ENCODE measurements at places on chromosomes 2 and 18. TPM values are rescaled to one million over a fixed set of nuclear protein-coding genes. Genes with fewer than 3 reads are reported as not detected.

DNA sequence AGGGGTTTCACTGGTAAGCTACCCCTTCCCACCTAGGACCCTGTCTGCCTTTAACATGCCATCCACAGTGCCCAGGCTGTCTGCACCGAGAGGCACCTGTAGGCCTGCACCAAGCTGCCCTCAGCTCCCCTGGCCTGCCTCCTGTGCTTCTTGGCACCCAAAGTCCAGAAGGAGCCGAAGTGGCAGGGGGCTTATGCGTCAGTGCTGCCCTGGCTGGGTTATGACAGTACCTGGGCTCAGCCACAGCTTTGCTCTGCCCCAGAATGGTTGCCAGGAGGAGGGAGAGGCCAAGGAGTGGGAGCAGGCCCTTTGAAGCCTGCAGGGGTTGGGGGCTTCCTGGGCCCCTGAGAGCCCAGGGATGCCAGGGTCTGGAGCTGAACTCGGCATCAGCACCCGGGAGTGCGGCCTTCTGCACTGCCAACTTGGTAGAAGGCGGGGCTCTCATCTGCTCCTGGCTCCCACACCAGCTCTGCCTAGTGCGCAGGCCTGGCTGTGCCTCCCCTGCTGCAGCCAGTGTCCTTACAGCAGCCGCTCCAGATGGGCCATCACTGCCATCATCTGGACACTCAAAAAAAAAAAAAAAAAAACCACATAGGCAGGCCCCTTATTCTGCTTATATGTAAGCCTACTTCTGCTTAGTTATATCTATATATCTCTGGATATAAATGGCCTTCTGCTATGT is 155.4 kb downstream of the THSD7B start:
- no peak for DNase-seq

DNA sequence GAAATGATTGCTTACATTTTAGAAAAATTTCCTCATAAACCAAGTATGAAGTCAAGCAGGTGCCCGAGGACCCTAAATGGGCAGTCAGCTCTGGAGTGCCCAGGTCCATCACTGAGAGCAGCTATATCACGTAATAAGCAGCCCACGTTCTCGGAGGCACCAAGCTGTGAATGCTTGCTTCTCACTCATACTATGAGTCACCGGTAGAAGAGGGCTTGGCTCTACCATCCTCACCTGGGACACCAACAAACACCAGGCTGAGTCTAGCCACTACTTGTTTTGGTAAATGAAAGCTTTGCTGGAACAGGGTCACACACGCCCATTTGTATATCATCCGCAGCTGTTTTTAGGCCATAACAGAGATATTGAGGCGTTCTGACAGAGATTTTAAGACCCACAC is 207.5 kb downstream of the SEPTIN10 start:
- DNase-seq = no peak

DNA sequence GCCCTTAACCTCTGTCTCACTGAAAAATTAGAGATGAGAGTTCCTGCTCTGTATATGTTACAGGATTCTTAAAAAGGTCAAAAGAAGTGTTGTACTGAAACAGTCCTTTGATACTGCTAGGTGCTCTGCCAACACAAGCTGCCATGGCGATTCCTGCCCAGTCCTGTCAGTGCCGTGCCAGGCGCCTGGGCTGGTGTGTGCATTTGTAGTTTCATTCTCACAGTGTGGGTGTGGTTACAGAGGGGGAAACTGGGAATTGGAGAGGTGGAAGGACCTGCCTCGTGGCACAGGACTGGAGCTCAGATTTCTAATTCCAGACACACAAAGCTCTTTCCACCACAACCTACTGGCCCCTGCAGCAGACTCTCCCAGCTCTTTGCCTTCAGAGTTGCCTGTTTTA is 122.3 kb upstream of the RAB6C start:
- no peak for DNase-seq

DNA sequence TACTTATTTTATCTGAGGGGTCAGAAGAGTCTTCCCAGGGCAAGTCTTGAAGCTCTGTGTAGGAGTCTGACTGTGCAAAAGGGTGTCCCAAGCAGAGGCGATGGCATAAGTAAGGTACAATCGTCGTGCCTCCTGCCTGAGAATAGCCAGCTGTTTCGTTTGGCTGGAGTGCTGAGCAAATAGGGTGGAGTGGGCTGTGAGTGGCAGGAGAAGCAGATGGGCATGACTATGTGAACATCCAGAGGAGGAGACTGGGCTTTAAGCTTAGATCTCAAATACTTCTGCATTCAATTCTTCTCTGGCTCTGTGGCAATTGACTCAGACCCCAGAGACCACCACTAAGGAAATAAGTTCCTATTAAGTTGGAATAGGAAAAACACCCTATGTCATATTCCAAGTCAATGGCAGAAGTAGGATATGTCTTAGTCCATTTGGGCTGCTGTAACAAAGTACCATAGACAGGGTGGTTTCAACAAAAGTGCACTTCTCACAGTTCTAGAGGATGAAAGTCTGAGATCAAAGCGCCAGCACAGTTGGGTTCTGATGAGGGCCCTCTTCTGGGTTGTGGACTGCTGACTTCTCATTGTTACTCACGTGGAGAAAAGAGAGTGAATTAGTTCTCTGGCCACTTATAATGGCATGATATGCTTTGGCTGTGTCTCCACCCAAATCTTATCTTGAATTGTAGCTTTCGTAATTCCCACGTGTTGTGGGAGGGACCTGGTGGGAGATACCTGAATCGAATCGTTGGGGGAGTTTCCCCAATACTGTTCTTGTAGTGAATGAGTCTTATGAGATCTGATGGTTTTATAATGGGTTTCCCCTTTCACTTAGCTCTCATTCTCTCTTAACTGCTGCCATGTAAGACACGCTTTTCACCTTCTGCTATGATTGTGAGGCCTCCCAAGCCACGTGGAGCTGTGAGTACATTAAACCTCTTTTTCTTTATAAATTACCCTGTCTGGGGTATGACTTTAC is 120.2 kb downstream of the LPIN1 start:
- DNase-seq = no peak

GRCh38 chr18:7034924-7035323 is 82.7 kb downstream of the LAMA1 start:
- no peak for DNase-seq

DNA sequence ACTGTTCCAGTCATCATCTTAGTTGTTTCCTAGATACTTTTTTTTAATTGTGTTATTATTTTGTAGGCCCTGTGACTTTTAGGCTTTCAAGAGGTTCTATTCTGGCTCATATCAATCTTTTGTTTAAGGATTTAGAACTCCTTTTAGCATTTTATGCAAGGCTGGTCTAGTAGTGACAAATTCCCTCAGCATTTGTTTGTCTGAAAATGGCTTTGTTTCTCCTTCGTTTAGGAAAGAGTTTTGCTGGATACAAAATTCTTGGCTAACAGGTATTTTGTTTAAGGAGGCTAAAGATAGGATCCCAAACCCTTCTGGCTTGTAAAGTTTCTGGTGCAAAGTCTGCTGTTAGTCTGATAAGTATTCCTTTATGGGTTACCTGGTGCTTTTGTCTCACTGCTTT is 116.6 kb upstream of the SLC66A3 start:
- no peak for DNase-seq

DNA sequence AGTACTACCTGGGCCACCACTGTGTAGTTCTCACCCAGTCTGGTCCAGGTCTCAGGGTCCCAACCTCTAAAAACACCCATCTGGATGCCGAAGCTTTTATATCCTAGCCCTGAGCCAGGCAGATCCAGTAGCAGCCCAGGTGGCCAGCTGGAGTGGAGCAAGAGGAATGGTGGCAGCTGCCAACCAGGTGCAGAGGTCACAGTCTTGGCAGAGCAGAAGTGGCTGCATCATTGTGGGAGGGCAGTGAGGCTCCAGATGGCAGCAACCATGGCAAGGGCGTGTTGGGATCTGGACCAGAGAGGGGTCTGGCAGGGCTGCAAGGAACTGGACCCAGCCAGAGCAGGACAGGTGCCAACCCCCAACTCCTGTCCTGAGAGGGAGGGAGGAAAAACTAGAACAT is 72.2 kb upstream of the AGAP1 start:
- no peak for DNase-seq

DNA sequence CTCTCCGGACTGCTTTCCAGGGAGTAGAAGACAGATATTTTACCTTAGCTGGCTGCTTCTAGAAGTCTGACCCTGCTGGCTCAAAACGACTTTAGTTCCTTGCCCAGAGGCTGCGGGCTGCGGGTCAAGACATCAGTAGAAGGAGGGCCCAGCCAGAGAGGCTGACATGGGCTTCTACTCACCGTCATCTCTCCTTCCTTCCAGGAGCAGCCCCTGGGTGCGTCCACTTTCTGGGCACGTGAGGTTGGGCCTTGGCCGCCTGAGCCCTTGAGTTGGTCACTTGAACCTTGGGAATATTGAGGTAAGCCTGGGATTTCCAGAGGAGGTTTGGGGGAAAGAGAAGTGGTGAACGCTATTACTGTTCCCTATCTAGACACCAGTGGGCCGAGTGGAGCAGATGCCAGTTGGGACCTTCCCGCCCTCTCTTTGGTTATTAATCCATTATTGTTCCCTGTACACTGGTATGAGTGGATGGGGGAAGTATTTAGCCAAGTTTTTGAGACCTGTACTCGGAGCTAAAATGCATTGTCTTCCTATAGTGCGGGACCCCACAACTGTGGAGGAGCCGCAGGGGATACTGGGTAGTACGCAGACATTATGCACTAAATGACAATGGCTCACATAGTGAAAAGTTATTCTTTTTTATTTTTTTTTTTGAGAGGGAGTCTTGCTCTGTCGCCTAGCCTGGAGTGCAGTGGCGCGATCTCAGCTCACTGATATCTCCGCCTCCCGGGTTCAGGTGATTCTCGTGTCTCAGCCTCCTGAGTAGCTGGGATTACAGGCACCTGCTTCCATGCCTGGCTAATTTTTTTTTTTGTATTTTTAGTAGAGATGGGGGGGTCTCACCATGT is 26.3 kb upstream of the CASP8 start:
- DNase-seq = no peak

The RAB6C gene
- polyA plus RNA-seq = not detected

GRCh38 chr2:149036507-149037293 is 1.8 kb upstream of the LYPD6B start:
- no peak for DNase-seq

The CXCR4 gene
- polyA plus RNA-seq = 1,161 TPM

The TEX44 gene
- polyA plus RNA-seq = not detected

The HOXD13 gene
- not detected for polyA plus RNA-seq

DNA sequence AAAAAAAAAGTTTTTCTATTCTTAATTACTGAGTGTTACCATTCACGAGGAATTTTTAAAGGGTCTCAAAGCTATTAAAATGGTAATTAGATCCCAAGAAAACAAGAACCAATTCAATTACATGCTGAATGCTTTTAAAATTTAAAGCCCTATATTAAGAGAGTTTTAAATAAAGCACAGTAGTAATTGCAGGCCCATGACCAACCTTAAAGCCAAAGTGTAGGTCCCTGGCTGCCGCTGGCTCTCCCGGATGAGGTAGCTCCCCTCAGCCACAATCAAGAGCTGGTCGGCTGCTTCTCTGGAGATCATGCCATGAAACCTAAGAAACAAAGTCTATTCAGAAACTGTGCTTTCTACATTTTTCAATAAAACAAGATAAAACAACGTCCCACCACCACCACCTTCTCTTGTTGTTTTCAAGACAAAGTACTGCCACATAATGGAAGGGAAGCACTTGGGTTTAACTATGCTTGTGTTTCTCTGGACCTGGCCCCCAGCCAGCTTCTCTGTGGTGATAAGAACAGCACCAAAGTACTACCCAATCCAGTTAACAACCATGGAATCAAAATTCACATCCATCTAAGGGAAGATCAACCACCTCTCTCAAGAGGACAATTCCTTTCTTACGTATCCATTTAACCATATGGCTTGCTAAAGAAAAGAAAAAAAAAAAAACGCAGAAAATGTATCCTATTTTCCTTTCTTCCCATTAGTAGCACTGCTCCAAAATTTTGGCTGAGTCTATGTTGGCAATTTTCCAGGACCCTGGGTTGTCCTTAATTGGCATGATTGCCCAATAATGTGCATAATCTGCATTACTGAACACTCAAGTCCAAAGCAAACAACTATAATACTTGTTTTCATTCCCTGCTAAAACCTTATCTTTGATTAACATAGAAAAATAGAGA is 90.1 kb downstream of the CHN1 start:
- DNase-seq = no peak

DNA sequence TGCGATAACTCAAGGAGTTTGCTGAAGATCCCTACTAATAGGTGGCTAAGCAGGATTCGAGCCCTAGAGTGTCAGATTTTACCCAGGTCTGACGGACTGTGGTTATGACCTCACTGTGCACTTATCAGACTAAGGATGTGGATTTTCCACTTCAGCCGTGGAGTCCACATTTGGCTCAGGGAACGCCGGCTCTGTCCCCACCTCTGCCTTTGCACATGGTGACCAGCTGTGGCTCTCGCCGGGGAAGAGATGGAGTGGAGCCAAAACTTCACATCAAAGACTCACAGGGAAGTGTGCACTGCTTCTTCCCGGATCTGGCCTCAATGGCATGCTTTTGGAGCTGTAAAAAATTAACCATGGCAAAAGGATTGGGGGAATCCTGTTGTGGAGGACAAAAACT is 249.3 kb upstream of the APCDD1 start:
- no peak for DNase-seq

The KCNF1 gene
- not detected for polyA plus RNA-seq

DNA sequence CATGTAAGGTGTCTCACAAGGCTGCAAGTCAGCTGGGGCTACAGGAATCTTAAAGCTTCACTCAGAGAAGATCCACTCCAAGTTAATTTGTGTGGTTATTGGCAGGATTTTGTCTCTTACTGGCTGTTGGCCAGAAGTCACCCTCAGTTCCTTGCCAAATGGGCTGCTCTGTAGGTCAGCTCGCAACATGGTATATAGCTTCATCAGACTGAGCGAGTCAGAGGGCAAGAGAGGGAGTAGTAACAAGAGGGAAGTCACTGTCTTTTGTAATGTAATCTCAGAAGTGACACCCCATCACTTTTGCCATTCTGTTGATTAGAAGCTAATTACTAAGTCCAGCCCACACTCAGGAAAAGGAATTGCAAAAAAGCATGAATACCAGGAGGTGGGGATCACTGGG is 119.5 kb downstream of the LRRTM1 start:
- no peak for DNase-seq

DNA sequence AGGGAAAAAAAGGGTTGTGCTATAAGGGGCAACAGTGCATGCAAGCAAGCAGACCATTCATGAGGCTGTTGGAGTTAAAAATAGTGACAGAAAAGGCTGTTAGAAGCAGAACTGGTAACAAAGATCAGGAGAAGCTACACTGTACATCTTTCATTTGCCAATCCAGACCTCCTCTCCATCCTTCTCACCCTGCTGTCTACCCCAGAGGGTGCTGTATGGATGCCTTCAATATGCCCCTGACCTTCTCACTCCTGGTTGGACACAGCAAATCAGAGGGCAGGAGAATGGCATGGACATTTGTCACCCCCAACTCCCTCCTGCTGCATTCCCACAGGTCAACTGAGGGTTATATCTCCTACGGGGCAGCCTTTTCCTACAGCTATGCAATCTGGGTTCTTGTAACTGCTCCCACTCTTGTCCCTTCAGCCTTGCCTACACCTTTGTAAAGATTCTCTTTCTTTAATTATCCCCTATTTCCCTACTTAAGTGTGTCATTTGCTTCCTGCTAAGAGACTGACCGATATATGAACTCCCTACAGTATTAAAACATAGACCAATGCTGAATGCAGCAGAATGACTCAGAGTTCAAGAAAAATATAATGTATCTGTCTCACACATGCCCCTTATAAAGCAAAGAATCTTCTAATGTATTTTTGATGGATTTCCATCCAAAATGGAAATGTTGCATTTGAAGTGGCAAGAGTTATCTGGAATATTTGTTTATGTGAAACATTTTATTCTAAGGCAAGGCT is 169.2 kb upstream of the NCKAP5 start:
- no peak for DNase-seq

The TMEFF2 gene
- polyA plus RNA-seq = not detected

The ZNF519 gene
- 3.7 TPM for polyA plus RNA-seq

The MRPL33 gene
- 245 TPM for polyA plus RNA-seq

GRCh38 chr18:59140302-59140885 is 710 bp downstream of the SEC11C start:
- no peak for DNase-seq

The BZW1 gene
- polyA plus RNA-seq = 222 TPM
